ENCODE measurements at places on chromosomes 6 and 20. TPM values are rescaled to one million over a fixed set of nuclear protein-coding genes. Genes with fewer than 3 reads are reported as not detected.

GRCh38 chr20:18224968-18225568, 63.3 kb upstream of the ZNF133 start:
- peak; percentile 75 for DNase-seq

DNA sequence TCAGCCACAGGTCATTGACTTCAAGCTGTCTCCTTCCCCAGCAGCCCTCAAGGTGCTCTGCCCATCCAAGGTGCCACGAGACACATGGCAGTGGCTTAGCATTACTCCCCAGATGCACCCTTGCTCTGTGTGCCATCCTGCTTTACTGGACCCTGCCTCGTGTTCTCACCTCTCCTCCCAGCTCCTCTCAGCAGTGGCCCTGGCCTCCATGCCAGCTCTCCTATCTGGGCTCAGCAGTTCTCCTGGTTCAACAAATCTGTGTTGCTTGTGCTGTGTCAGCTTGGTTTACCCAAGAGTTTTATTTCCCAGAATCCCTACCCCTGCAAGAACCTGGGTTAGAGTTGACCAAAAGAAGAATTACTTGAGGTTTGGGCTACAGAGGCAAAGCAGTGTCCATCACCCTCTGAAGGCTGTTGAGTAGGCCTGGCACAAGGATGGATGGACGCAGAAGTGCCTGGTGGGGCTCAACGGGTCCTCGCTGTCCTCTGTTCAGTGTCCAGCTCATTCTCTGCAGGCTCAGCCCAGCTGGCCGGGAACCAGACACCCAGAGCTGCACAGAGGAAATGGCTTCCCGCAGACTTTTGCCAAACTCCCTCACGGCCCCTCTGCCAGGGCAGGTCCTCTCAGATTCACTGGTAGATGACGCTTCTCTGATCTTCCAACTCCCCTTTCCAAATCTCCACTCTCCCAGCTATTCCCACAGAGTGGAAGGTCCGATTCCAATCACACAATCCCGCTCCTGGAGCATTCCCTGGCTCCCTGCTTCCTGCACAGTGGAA, 82.6 kb downstream of the FOXA2 start:
- no peak for DNase-seq

- DNase-seq: peak; percentile 79
Measured at GRCh38 chr6:142867355-142867801, 77.6 kb downstream of the HIVEP2 start.

DNA sequence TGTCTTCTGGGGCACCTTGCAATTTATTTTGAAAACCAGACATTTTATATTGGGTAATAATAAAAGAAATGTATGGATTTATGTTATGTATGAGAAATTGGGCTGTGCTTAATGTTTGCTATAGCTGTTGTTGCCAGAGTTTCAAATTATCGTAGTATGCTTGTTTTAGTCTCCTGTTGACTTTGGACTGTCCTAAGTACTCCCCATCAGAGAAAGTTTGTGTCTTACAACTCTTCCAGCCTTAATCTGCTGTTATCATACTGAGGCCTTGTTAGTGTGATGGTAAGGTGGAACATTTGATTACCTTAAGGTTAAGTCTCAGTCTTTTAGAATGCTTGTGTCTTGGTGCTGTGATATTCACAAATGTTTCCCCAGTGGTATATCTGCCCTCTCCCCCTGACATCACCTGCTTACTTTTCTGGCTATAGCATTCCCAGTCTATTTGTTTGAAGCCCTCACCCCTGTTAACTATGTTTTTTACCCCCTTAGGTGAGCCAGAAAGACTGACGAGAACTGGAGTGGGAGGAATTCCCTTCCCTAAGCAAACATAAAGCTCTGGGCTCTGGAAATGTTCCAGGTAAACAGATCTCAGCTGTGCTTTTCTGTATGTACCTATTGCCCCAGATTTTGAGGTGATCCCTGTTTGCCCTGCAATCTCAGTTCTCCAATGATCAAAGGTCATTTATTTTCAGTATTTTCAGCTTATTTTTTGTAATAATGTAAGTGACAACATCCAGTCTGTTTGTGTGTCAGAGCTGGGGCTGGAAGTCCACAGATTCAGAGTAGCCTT, 581.1 kb upstream of the CITED2 start:
- DNase-seq: no peak

DNA sequence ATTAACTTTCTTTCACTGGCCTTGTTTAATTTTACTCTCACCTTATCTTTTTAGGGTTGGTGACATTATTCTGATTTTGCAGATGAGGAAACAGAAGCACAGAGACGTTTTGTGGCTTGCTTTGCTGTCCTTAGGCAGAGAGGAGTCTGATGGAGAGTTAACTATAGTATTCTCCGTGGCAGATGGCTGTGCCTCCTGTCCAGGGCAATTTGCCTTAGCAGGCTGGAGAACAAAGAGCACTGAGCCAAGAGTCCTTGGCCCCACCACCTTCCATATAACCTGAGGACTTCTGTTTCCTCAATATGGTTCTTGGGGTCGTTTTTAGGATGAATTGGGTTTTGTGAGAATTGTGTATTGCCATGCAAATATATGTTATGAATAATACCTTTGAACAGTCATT, 71.4 kb upstream of the BACH2 start:
- DNase-seq: no peak

- no peak for DNase-seq
Measured at GRCh38 chr6:119355157-119355556, 5.6 kb upstream of the MAN1A1 start.

GRCh38 chr20:53742685-53743081, 149.0 kb upstream of the ZNF217 start:
- DNase-seq: no peak

DNA sequence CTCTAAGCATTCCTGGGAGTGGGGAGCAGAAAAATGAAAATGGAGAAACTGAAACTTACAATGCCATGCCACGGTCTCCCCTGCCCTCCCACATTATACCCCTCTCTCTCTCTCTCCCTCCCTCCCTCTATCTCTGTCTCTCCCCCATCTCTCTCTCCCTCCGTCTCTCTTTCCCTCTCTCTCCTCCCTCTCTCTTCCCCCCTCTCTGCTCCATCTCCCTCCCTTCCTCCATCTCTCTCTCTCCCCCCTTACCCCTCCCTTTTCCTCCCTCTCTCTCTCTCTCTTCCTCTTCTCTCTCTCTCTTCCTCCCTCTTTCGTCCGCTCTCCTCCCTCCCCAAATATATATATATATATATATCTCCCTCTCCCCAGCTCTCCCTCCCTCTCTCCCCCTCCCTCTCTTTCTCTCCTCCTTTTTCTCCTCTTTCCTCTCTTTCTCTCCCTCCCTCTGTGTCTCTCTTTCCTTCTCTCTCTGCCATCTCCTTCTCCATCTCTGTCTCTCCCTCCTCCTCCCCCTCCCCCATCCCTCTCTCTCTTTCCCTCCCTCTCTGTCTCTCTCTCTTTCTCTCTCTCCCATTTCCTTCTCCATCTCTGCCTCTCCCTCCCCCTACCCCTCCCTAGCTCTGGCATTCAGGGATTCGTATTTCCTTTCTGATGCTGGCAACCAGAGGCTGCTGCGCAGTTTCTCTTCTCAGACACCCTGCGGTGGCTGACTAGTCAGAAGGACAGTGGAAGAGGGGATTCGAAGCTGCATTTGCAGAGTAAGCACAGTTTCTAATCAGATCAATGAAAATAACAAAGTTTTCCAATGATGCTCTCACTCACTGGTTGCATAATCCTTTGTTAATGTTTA, 13.9 kb upstream of the VAPB start:
- DNase-seq: no peak

DNA sequence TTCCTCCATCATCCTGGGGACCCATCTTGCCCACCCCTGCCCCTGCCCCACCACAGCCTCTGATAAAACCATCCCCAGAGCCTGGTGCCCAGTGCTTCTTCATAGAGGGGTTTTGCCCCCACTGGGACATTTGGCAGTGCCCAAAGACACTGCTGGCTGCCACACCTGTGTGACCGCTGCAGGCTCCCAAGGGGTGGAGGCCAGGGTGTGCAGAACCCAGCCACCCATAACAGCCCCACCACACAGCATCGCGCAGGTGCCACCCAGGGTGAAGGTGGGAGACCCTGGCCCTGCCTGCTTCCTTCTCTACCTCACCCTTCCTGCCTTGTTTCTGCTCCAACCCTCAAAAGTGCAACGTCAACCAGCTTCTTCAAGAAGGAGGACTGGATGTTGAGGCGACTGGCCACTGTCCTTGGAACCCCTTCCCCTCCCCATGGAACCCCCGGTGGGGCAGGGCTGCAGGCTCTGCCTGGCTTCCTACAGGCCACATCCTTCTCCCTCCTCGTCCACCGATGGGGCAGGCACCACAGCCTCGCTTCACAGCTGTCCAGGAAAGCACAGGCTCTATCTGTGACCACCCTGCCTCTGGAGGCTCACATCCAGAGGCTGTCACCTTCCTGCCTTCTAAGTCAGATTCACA, 79.2 kb upstream of the MPC1 start:
- DNase-seq: no peak

DNA sequence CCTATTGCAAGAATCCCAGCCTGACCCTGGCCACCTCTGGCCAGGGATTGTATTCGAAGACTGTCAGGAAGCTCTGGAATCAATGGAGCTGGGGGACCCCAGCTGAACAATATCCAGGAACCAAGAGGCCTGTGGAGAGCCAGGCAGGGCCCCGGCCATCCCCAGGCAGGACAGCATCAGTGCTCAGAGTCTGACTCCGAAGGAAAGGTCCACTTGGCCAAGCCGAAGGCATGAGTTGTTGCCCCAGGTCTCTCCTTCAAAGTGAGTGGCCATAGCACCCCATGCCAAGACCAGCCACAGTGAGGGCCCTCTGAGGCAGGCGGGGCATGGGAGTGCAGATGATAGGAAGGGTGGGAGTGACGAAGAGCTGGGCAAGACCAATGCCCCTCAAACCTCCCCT, 193.1 kb downstream of the CDH4 start:
- no peak for DNase-seq

- DNase-seq: no peak
Measured at GRCh38 chr20:10129749-10130148, 88.9 kb upstream of the SNAP25 start.

DNA sequence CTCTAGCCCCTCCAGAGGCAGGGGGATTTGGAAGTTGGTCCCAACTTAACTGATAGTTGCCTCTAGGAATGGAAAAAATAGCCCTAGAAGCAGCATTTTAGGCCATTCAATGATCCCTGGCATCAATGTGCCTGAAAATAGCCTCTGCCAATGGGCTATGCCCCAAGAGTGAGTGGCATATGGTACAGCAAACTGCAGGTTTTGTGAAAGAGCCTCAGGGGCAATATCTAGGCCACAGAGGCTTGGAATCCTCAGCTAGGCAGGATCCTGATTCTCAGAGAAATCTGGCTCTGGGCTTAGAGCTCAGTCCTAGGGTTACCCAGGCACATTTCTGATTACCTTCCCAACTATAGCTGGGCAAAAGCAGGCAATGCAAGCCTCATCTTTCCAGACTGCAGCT, 104.4 kb upstream of the MOCS1 start:
- no peak for DNase-seq

GRCh38 chr6:6851059-6851948, 256.5 kb upstream of the RREB1 start:
- peak; percentile 90 for DNase-seq

- no peak for DNase-seq
Measured at GRCh38 chr20:32079655-32080109, 27.6 kb downstream of the HCK start.

- DNase-seq: peak; percentile 29
Measured at GRCh38 chr6:125363039-125363823, 61.5 kb upstream of the HDDC2 start.

DNA sequence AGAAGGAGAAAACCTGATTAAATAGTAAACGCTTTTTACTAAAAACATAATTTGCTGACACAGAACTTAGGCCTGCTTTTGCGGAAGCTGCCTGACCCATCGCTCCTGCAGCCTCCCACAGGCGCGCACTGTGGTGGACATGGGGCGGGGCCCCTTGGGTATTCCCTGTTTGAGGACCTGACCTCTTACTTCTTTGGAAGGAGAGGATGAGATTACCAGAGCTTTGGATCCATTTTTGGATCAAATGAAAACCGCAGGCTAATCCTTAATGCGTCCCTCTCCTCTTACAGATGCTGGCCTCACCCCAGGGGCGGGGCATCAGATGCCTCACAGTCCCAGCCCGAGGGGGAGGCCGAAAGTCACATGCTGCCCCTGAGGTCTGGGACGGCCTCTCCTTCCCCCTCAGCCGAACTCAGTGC, 151.0 kb downstream of the SCML4 start:
- no peak for DNase-seq

- peak; percentile 13 for DNase-seq
Measured at GRCh38 chr6:75437421-75437891, 56.1 kb downstream of the FILIP1 start.

- peak; percentile 64 for DNase-seq
Measured at GRCh38 chr6:45487645-45488044, 109.9 kb upstream of the SUPT3H start.

- no peak for DNase-seq
Measured at GRCh38 chr20:40525351-40525750, 163.7 kb downstream of the MAFB start.

PACRG gene
- total RNA-seq: 2.9 TPM

CNR1 gene
- not detected for total RNA-seq

LY6G5B gene
- 4.0 TPM for total RNA-seq

SLC22A3 gene
- total RNA-seq: not detected

BANF2 gene
- not detected for total RNA-seq

ZNF391 gene
- total RNA-seq: 0.03 TPM

SLC17A1 gene
- total RNA-seq: not detected
